KBM-7 (cell line): ENCODE measurements at places on chromosomes 4 and X.

DNA sequence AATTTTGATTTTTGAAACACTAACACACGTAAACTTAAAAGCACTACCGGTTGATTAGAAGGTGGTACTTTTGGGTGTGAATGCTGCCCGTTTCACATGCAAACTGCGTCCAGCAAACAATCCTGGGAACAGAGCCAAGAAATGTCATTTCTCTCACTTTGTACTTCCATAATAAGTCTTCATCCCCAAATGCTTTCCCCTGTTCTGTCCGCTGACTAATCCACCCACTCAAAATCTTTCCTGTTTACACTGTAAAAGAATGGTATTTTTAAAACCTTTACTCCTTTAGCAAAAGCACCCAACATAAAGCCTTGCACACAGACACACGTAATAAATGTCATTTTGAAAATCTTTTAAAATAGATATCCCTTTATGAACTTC lies 39.1 kb upstream of the PDLIM5 start:
- DNase-seq = peak; percentile 37

DNA sequence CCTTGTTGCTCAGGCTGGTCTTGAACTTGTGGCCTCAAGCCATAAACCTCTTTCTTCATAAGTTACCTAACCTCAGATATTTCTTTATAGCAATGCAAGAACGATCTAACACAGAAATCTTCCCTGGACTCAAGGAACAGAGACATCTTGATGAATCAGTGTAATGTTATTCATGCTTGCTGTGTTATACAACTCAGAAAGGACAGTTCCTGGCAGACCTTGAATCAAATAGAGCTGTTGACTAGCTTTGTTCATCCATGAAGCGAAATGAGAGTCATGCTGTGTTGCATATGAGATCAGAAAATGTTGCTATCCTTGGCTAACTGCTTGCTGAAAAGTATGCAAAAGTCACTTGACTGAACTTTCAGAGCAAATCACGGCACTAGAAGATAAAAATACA lies 72.6 kb upstream of the ARHGAP24 start:
- no peak for DNase-seq

DNA sequence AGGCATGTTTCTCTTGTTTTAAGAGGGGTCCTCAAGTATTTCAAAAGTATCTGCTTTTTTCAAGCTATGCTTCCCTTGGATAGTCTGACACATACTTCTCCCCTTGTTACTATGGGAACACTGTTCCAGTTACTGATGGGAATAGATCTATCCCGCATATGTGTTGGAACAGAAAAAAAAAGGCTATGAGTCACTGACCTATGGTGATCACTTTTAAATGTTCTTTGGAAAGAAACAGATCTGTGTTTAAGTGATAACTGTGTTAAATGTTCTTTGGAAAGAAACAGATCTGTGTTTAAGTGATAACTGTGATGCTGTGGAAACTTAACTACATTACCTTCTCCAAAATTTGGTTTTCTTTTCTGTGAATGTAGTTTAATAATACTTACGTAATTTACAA lies 303.2 kb downstream of the TEX13C start:
- no peak for DNase-seq

DNA sequence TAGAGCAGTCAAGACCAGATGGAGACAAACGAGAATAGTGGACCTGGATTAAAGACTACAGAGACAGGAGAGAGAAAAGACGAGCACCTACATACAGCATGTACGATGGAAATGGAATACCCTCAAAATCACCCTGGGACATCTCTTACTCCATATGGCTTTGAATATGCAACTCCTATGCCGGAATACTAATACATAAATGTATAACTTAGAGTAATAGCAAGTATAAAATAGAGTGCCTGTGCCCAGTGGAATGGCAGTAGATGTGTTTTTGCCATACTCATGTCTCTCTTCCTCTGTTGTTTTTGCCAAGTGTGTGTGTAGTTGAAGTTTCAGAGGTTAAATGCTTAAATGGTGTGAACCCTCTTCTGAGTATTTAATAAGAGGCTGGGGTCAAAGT lies 39.8 kb upstream of the LIMCH1 start:
- no peak for DNase-seq

- DNase-seq = no peak
Observed at GRCh38 chr4:6301732-6302442, 32.2 kb downstream of the WFS1 start.

DNA sequence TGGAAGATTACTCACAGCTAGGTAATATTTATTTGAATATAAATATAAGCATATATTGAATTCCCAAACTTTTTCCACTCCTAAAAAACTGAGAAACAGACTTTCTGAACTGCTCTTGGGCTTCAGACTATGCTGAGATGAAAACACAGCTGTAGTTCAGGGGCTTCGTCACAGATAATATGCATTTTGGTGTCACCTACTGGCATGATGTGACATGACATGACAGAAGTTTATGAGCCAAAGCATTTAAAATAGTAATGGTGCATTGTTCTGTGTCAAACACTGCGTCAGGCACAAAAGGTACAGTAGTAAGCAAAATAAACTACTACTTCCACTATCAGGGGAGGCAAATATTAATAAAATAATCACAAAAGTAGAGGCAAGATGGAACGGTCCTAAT lies 171.3 kb downstream of the BTC start:
- peak; percentile 42 for DNase-seq

GRCh38 chrX:46588263-46588662 lies 14.7 kb downstream of the CHST7 start:
- DNase-seq = peak; percentile 63

- no peak for DNase-seq
Observed at GRCh38 chr4:148364525-148364924, 77.7 kb downstream of the NR3C2 start.

DNA sequence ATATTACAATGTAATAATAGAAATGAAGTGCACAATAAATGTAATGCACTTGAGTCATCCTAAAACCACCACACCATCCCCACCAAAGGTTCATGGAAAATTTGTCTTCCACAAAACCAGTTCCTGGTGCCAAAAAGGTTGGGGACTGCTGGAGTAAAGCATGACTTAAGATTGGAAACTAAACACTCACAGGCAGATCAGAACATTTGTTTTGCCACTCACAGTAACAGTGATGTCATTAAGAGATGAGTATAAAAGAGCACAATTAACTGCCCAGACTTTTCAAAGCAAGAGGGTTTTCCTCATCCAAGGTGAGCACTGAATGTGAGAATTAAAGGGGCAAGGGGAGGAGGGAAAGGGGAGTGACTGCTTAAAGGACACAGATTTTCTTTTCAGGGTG lies 35.6 kb downstream of the MAP7D3 start:
- no peak for DNase-seq

GRCh38 chrX:150200361-150200760 lies 162.8 kb upstream of the MAMLD1 start:
- no peak for DNase-seq

DNA sequence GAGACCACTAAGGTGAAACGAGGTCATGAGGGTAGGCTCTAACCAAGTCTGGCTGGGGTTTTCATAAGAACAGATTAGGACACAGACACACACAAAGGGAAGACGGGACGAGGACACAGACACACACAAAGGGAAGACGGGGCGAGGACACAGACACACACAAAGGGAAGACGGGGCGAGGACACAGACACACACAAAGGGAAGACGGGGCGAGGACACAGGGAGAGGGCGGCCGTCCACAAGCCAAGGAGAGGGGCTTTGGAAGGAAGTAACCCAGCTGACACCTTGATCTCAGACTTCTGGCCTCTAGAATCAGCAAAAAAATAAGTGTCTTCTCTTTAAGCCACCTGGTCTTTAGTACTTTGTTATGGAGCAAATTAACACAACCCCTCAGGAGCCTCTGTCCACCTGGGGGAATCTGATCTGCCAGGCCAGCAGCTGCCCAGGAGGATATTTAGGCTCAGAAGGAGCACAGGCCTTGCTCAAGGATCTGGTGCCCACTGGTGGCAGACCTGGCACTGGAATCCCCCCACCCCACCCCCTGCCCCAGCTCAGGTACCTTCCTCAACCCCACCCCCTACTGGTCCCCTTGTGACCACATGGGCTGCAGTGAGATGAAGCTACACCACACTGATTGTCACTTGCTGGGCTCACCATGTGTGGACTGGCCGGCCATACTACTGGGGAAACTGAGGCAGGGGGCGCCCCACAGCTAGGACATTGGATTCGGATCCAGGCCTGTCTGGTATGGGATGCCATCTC lies 2.8 kb downstream of the ABLIM2 start:
- DNase-seq = no peak

DNA sequence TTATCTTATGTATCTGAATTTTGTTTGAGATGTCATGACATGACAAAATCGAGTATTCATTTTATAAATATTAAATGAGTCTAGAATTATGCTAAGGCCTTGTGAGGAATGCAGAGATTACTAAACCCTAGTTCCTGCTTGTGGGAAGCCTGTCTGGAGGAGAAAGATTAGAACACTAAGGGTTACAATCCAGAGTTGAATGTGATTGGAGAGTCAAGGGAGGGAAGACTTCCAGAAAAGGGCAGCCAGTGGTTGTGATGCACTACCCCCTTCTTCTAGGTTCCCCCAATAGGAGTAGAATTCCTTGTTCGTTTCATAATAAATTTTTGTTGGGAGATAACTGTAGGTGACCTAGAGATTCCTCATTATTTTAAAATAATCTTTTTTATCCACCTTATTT lies 141.1 kb downstream of the AFF1 start:
- no peak for DNase-seq

DNA sequence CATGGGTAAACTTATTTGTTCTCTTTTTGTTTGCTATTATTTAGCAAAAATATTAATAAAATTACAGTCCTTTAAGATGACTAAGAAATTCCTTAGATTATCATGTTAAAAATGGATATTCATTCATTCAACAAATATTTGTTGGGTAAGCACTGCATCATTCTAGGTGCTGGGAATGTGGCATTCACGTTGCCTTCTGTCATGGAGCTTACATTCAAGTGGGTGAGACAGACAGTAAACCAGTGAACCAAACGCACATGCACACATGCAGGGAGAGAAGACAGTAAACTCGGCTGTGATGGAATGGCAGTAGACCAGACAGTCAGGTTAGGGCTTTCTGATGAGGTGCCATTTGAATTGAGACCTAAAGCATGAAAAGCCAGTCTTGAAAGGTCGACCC lies 91.8 kb downstream of the STOX2 start:
- DNase-seq = no peak

GRCh38 chr4:6008092-6008551 lies 10.1 kb downstream of the C4orf50 start:
- DNase-seq = no peak

DNA sequence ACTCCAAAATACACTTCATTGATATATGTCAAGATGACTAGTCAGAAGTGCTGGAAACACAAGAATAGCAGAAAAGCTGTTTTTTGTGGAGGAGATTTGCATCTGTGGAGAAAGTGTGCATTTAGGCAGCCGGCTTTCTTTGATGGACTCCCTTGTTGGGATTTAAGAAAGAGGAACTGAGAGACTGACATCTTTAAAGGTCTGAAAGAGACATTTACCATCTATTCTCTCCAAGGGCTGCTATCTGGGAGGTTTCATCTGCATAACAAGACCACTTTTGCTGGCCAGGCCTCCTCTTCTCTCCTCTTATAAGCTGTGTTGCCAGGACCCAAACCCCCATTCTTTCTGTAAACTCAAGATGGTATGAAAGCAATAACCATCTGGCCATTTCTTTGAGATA lies 1065.0 kb downstream of the NLGN4X start:
- no peak for DNase-seq

GRCh38 chr4:1842339-1842895 lies 13.5 kb downstream of the LETM1 start:
- no peak for DNase-seq

DNA sequence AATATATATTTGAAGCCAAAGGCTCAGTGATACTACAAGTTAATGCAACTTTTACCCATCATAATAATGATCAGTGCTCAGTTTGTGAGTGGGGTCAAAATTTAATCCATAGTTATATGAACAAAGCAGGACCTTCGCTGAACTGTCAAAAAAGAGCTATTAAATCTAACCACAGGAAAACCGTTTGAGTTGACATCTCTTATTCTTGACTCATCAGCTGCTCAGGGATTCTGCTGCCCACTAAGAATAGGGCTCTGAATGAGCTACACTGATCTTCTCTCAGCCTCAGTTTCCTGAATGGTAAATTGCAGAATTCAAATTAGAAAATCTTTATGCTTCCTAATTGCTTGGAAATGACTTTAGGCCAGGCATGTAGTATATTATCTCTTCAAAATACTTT lies 44.9 kb upstream of the NAP1L5 start:
- DNase-seq = no peak

- DNase-seq = peak; percentile 82
Observed at GRCh38 chr4:37989398-37990260, 29.4 kb downstream of the PTTG2 start.

DNA sequence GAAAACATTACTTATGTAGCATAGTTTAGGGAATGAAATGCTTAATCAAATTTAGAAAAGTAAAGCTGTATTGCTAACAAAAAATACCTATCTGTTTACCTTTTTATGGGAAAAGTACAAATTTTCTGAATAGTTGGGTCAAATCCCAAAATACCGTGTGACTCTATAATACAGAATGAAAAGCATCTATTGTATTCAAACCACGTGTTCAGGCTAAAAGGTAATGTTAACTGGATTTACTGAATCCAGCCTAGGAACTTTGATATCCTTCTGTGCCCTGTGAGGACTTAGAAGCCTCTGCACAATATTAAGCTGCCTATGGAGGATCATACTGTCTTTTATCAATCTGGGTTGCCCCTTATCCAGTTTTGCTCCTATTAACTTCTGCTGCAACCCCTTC lies 36.3 kb upstream of the AGA start:
- no peak for DNase-seq

- DNase-seq = no peak
Observed at GRCh38 chr4:182894681-182895275, 22.4 kb downstream of the DCTD start.

- DNase-seq = no peak
Observed at GRCh38 chr4:56245547-56246232, 141.6 kb downstream of the AASDH start.

- no peak for DNase-seq
Observed at GRCh38 chr4:27861802-27862201, 1001.2 kb downstream of the STIM2 start.

DNA sequence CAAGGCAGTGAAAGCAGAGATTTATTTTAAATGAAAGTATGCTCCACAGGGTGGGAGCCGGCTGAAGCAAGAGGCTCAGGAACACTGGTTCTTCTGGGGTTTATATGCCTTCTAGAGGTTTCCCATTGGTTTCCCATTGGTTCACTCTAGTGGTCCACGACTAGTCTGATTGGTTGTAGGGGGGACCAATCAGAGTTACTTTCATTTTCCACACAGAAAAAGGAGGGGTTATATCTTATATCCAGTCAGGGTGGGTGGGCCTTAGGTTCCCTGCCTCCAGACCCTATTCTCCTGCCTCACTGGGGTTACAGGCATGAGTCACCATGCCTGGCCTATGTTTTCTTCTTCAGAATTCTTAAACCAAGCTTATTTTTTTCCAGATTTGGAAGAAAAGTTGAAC lies 101.6 kb downstream of the KLHL8 start:
- DNase-seq = peak; percentile 7

GRCh38 chr4:63787326-63787725 lies 621.9 kb downstream of the TECRL start:
- no peak for DNase-seq
